Suppressor macrophage (primary cell): ENCODE measurements at places on chromosomes 6 and 20.
A peak's percentile ranks its signal among the peaks of the same experiment; 100 is the strongest.

DNA sequence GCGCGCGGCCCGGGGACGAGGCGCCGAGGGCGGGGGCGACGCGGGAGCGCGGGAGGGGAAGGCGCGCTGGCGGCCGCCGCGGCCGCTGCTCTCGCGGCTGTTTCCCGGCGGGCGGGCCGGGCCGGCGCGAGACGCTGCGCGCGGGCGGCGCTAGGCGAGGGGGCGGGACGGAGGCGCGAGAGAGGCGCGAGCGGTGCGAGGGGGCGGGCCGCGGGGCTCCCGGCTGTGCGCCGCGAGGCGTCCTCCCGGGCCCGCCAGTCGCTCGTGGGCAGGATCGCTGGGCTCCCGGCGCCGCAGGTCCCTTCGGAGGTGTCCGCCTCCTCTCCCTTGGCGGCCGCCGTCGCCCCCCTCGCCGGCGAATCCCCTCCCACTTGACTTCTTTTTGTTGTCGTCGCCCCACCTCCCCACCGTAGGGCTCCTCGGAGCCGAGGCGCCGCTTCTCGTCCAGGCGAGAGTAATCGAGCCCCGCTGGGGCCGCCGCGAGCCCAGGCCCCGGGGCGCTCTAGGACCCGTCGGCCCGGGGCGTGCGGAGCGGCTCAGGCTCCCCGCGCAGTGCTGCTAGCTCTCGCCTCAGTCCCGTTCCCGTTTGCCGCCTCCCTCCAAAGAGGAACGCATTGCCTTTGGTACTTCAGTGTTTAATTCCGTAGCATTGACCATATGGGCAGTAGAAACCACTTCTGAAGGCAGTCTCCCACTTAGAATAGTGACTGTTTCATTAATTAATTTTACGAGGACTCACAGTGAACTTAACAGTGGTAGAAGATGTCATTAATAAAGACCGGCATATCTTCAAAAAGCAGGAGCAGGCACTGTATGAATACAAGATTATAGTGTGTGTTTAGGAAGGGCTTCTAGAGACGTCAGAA is at the start of gene RANBP9:
TSS of gene RANBP9 (minus strand) at position 103 of the 866 bp plus-strand sequence. CDS start 330 bp downstream, outside the sequence.
- DNase-seq, result peak; percentile 85

DNA sequence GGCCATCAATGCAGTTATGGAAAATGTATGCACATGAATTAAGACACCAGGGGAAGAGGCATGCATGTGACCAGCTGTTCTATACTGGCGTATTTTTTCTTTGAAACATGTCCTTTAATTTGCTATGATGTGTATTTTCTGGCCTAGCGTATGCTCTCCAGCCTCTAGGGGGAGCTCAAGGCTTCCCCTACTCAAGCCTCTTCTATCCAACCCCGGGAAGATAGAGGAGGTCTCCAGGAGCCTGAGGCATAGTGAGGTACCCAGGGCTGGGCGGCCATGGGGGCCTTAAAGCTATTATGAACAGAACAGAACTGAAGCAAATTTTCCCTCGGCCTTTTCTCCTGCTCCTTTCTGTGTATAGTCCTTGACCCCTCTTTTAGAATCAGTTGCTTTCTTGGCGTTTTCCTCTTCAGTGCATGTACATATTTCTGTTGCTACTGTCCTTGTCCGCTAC is 528.9 kb downstream of the MAFB start:
- peak; percentile 84 for DNase-seq

GRCh38 chr6:111564482-111564945 is 41.2 kb downstream of the TRAF3IP2 start:
- DNase-seq, result no peak

DNA sequence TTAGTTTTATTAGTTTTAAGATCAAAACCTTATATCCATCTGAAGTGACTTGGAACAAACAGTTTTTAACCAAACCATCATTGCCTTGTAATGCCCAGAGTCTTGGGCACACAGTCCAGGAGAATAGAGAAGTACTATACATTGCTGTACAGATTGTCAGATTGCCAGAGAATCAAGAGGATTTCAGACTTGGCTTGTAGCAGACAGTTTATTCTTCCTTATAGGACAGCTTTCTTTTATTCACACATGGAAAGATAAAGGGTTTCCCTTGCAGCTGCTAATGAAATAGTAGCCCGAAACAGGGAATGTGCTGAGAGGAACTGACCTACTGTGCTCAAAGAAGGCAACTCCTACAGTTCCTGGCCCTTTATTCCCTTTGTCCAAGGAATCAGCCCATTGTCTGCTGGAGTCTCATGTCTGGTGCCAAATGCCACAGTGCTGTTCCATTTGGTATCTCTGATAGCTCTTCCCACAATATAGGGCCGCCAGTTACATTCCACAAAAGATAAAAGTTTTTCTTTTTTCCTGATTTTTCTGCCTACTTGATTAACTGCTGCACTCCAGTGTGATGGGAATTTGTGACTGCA is 30.6 kb downstream of the DCBLD1 start:
- DNase-seq, result no peak

DNA sequence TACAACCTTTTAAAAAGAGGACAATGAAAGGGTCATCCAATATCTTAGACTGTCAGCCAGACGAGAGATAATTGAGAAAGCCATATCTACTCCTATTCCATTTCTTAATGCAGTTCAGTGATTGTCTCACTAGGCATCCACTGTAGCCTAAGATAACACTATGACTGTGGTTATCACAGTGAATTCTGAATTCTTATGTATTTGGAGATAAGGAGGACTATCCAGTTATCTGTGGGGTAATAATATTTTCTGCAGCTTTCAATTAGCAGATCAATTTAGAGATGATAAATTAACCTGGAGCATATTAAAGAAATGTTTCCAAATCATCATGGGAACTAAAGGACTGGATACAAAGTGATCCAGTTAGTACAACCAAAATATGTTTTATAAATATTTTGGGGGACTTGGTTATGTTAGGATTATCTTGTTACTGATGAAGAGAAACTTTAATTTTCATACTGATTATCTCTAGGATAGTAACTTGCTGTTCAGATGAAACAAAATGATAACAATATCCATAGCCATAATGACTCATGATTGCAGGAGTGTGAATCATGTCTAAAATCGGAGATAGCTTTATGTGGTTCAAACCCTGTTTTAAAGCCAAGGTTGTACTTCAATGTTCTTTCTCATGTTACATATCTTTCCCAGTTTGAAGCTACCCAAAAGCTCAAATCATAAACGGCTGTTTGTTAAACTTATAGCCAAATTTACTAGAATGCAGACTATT is 1152.0 kb downstream of the HACE1 start:
- DNase-seq, result no peak

DNA sequence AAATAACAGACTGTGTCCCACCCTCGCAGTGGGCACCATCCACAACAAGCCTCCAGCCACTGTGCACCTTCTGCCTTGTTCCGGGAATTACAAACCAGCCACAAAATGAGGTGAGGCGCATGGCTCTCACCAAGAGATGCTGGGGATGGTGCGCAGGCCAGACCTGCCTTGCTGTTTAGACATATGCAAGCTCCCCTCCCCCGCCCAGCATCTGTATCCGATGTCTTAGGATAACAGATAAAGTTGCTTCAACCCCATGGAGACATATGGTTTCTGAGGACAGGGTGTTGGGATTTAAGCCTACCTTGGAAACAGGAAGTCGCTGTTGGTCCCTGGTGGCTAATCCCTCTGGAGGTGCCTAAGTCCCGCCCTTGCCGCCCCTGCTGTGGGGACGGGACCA is 50.4 kb upstream of the MPC1 start:
- DNase-seq, result no peak

DNA sequence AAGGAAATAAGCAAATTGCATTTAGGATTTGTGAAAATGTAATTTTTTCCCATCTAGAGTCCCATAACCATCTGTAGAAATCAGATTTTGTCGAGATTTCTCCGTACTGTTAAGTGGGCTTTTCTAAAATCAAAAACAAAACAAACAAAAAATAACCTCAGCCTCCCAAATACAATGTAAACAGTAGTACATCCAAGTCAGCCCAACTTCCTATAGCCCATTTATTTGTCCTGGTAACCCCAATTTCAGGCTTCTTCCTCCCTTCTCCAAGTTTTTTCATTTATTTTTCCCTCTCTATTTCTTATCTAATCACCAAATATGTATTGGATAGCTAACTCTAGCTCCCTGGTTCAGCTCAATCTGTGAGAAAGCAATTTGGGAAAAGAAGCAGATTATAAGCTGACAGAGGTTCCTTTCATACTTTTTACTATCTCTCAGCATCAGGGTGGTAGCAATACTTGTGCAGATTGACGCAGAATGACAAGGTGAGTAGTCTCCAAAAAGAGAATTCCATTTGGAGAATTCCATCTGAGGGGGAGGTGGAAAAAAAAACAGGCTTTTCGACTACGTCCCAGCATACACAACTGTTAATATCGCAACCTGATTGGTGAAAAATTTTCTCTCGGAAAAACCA is 132.6 kb upstream of the BTN3A2 start:
- no peak for DNase-seq

DNA sequence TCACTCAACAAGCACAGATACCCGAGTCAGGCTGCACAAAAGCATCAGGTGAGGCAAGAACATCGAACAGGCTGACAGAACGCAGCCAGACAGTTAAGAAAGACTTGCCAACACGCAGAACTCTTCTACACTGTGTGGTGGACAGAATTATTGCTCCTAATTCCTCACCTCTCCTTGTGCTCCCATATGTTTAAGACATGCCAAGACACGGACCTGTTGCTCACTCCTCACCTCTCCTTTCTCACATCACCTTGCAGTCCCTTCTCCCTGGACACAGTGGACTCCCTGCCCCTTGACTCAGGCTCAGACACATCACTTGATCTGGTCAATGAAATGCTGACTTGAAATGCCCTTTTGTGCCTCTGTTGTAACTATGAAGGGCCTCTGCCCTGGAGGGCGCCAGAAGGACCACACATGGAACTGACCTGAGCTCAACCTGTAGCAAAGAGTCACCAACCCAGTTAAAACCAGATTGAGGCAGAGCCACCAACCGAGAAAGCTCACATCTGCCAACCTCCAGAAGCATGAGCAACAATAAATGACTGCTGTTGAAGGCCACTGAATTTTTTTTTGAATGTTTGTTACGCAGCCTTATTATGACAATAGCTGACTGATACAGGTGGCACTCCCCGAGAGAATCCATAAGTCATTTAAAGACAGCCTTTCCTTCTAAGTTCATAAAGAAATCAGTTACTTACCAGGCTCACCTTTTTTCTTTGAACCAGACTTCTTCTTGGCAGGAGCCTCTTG is 24.0 kb downstream of the RRBP1 start:
- DNase-seq, result no peak

DNA sequence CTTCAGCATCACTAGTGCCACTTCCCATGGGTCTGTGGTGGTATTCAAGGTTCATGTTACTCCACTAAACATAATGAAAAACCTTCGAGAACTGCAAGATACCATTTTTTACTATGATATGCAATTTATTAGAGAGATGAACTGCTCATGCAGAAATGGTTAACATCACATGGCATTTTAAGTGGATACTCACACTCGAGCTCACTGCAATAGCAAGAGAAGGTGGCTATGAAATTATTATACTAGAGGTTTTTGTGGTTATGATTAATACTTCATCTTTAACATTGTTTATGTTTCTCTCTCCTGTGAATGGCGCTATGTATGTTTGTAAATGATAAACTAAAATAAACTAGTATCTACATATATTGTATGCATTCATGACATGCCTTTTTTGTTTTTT is 35.1 kb downstream of the SCAF8 start:
- no peak for DNase-seq

GRCh38 chr6:91716361-91716760 is 1129.5 kb upstream of the MAP3K7 start:
- no peak for DNase-seq

DNA sequence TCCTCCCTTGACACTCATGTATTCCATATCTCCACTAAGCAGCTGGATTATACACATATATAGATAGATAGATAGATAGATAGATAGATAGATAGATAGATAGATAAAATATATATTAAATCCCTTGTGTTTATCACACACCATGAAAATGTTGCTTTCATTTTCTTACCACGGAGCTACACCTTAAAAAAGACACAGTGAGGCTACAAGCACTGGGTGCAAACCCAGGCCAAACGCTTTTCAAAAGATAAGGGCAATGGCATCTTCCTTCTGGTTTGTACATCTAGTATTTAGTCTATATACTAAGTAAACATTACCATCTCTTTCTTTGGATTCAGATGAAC is 377.1 kb downstream of the ESR1 start:
- DNase-seq, result no peak

GRCh38 chr6:141158740-141159139 is 974.0 kb upstream of the GJE1 start:
- DNase-seq, result no peak

DNA sequence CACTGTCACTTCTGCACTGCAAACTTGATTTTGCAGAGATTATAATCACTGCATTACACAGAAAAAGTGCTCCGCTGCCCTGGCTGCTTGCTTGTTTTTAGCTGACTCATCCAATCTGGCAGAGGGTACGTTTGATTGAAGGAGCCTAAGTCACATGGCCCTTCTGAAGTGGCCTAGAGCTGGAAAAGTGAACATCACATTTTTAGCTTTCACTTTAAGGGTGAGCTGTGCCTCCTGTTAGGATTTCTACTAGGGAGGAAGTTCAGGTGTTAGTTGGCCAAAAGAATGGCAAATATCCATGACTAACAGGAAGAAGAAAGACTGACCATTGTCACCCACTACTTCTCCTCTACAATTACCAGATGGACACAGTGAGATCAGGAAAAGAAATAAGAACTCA is 889.1 kb upstream of the MAP3K7 start:
- no peak for DNase-seq

DNA sequence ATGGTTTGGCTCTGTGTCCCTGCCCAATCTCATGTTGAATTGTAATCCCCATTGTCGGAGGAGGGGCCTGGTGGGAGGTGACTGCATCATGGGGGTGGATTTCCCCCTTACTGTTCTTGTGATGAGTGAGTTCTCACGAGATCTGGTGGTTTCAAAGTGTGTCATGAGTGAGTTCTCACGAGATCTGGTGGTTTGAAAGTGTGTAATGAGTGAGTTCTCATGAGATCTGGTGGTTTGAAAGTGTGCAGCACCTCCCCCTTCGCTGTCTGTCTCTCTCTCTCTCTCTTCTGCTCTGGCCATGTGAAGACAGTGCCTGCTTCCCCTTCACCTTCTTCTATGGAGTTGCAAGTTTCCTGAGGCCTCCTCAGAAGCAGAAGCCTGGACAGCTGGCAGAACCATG is 87.6 kb downstream of the MYLK4 start:
- DNase-seq, result peak; percentile 68

DNA sequence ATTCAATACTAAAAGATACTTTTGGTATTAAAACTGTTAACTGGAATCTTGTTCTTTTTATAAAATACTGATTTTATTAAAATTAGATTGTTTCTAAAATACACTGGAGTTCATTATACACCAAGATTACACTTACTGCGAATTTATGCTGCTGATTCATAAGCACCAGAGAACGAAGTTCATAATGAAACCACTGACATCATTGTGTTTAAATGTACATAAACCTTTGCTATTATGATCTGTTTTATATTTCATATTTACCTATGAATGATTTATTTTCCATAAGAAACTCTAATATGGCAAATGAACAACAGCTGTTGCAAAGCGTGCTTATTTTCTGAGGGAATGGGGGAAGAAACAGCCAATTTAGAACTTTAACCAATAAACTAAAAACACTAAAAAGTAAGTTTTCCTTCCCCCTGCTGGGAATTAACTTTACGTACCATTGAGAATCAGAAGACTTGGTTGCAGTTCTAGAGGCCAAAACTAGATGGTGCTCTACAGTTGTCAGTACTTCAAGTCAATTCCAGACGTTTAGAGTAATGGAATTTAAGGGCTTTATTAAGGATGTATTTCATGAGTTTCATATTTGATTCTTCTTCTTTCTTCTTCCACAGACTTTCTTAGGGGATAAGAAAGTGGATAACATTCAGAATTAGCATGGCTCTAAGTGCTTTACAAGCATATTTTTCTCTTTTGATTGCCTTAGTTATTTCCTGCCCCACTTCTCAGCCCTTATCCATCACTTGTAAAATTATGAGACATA is 30.8 kb upstream of the COL19A1 start:
- peak; percentile 69 for DNase-seq

- DNase-seq, result no peak
These were observed 38.6 kb upstream of the NXT1 start for GRCh38 chr20:23311947-23312506.
